ENCODE measurements at places on chromosomes 6 and 20.

DNA sequence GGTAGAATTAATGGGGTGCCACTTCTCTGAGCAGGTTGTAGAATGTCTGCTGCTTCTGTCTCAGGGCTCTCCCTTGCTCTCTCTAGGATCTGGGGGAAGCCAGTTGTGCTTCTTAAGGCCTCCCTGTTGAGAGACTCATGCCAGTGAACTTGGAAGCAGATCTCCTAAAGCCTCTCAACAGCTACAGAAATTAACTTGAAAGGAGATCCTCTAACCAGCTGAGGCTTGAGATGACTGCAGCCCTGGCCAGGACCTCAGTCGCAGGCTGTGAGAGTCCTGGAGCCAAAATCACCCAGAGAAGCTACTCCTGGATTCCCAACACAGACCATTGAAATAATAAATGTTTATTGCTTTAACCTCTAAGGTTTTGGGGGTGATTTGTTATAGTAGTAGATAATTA lies 180.2 kb upstream of the MARCKS start:
- no peak for DNase-seq

GRCh38 chr6:116463301-116463700 lies 2.1 kb downstream of the CALHM6 start:
- no peak for DNase-seq

DNA sequence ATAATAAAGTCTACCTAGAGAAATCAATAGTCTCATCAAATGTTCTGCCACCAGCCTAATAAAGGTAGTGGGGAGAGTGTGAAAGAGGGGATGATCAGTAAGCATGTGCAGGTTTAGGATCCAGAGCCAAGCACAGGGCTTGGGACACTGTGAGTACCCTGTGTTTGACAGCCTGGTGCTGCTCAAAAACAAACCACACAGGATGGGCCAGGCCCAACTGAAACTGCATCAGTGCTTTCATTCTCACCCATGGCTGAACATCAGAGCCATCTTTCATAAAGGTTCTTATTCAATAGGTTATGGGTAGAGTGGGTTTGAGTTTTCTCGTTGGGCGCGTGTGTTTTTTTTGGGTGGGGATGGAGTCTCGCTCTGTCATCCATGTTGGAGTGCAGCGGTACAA lies 87.3 kb upstream of the NHSL1 start:
- DNase-seq, result no peak

GRCh38 chr6:7851780-7852179 lies 58.8 kb downstream of the TXNDC5 start:
- DNase-seq, result no peak

DNA sequence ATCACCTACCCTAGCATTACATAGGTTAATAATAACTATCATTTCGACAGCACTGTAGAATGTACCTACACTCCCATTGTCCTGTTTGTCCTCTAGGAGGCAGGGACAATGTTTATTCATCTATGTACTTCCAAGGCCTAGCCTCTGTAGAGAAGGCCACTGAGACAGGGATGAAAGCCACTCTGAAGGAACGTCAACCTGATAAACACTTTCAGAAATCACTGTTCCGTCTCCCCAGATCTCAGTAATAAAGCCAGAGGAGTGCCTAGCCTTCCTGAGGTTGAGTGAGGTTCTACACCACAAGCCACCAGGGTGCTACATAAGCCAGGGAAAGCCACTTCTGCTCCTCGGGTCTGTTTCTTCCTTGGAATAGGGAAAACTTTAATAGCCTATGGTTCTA lies 44.8 kb downstream of the POPDC3 start:
- DNase-seq, result no peak

GRCh38 chr20:55614220-55614757 lies 391.0 kb downstream of the CBLN4 start:
- DNase-seq, result no peak

DNA sequence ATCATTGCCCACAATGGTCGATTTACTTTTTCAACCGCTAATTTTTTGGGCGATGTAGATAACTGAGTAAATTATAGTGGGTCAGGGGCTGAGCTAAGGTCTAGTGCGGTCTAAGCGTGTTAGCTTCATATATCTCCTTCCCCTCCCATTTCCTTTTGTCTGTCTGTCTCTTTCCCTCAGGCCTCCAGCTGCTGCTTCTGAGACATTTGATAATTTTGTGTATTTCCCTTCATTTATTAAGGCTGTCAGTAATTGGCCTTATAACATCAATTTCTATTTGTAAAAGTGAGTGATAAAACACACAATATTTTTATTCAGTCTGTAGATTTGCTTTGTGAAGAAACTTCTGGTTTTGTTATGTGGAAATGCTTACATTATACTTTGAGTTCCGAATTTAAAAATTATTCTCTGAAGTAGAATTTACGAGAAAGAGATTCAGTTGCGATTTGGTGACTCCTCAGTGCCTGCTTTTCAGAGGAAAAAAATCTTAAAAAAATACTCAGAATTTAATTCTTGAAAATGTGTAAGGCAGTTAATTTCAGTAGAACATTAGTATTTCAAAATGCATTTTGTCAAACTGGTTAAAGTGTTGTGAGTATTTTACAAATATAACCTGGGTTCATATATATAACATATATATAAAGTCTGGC lies 1.4 kb downstream of the TMEM170B start:
- DNase-seq, result no peak

DNA sequence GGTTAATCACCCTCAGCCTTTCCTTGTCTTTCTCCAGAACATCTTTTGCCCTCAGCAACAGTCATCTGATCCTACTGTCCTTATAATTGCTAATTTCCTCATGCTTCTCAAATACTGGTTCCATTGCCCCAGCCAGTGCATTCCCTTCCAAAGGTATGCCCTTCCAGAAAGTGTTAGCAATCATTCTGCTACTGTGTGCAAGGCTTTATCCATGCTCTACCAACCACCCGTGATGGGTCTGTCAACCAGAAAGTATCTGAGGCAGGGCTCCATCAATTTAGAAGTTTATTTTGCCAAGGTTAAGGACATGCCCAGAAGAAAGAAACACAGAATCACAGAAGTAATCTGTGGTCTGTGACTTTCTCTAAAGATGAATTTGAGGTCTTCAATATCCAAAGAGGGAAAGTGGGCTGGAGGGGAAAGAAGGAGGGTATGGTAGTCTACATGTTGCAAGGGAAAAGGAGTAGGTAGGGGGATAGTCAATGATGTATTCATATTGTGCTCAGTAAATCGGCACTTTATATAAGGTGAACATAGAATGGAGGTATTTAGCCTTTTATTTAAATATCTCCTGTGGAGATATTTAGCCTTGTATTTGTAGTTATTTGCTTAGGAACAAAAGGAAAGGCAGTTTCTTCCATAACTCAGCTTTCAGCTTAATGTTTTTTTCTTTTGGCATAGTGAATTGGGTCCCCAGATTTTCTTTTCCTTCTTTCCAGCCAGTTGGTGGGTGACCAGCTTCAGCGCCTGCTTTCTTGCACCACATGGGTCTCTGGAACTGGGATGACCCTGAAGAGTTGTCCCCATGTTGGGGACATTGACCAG lies 35.2 kb upstream of the PAQR8 start:
- DNase-seq, result no peak

- DNase-seq, result peak; percentile 73
These were observed at the start of gene SYCP2 for GRCh38 chr20:59933296-59933848. TSS of gene SYCP2 (minus strand) at chr20:59933637. CDS start at chr20:59922413, 11,224 bp downstream.

GRCh38 chr6:155349129-155349528 lies 34.8 kb upstream of the TFB1M start:
- DNase-seq, result no peak

- DNase-seq, result no peak
These were observed 12.5 kb downstream of the AGPAT4 start for GRCh38 chr6:161261325-161261724.

DNA sequence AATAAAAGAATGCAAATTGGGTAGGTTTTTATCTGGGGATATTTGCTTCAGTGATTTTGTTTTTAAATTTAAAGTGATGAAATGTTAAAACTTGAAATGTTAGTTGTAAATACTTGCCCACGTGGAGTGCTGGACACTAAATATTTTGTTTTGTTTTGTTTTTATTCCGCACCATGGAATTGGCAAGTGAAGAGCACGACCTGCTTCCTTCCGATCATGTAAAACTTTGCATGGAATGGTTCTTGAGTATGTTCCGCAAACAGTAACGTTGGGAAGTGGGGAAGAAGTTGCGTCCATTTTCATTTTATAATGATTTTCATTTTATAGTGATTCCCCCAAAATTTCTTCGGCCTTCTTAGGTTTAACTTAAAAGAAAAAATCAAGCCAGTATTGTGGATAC lies 765 bp downstream of the IRAK1BP1 start:
- DNase-seq, result no peak

GRCh38 chr6:26170951-26171841 lies 84.0 kb downstream of the HFE start:
- no peak for DNase-seq

GRCh38 chr20:14009208-14009607 lies 13.9 kb downstream of the MACROD2 start:
- no peak for DNase-seq

DNA sequence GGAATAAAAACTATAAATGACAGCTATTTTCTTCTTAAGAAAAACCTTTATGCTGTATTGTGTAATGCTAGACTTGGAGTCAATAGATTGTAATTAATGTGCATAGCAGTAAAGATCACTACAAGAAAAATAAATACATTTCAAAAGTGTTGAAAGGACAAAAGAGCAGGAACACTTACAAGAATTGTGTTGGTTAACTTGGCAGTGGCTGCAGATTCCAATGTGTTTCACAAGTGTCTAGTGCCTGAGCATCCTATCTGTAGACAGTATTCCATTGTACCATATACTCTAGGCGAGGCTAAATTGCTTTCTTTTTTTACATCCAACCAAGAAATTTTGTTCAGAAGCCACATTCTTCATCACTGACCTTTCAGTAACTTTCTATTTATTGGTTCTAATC lies 924.1 kb downstream of the EPHA7 start:
- DNase-seq, result no peak

DNA sequence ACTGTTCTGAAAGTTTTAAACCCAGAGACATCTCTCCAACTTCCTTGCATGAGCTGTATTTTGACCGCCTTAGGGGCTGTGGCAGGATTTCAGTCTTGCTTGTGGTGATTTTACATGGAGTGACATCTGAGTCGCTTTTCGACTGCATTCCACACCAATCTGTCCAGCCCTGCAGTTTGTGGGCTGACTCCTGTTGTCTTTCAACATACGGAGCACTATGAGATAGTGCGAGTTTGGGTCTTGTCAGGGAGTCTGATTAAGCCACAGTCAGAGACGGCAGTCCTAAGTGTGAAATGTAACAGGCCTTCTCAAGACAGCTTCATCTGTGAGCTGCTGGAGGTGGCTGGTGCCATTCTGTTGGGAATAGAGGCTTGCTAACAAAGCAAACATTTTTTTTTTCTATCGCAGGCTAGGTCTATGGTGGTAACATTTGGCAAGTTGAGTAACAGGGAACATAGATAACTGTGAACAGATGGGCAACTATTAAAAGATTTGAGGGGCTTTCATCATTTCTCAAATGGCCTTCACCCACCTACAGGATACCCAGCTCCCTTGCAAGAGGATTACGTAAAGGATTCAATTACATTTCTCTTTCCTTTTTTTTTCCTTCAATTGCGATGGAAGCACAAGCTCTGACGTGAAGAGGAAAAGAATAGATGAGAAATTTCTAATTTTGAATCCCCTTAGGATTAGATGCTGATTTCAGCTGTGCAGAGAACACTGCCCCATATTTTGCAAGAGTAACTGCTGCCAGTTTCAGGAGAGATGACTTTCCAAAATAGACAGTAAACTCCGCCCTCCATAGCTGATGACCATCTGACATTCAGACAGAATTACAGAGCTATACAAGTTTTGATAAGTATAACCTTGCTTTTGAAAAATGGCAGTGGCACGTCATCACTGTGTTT lies 25.1 kb downstream of the CAP2 start:
- DNase-seq, result no peak

GRCh38 chr6:127520066-127520465 lies 931 bp upstream of the MTCL3 start:
- DNase-seq, result peak; percentile 26

DNA sequence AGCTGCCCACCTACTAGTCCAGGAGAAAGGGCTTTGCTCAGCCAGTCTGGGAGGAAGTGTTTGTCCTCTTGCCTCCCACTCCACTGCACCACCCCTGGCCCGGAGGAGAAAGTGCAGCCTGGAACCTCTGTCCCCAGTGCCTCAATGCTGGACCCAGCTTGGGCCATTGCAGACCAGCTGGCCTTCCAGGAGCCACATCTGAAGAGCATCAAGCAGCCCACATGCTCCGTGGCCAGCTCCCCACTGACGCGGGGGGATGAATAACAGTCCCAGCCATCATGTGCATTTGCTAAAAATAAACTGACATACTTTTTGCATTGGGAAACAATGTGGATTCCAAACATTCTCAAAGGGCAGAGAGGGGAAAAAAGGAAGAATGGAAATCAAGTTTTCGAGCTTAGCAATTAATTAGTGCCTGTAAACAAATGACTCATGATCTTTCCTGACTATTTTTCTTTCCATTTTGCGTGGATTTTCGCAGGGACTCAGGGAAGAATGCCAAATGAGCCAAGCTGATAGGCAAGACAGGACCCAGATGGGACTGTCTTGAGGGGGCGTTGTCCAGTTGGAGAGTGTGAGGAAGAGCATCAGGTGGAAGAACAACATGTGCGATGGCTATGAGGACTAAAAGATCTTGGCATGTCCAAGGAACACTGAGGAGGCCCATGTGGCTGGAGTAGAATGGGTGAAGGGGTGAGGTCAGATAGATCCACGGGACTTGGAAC lies 34.1 kb downstream of the CEBPB start:
- no peak for DNase-seq

DNA sequence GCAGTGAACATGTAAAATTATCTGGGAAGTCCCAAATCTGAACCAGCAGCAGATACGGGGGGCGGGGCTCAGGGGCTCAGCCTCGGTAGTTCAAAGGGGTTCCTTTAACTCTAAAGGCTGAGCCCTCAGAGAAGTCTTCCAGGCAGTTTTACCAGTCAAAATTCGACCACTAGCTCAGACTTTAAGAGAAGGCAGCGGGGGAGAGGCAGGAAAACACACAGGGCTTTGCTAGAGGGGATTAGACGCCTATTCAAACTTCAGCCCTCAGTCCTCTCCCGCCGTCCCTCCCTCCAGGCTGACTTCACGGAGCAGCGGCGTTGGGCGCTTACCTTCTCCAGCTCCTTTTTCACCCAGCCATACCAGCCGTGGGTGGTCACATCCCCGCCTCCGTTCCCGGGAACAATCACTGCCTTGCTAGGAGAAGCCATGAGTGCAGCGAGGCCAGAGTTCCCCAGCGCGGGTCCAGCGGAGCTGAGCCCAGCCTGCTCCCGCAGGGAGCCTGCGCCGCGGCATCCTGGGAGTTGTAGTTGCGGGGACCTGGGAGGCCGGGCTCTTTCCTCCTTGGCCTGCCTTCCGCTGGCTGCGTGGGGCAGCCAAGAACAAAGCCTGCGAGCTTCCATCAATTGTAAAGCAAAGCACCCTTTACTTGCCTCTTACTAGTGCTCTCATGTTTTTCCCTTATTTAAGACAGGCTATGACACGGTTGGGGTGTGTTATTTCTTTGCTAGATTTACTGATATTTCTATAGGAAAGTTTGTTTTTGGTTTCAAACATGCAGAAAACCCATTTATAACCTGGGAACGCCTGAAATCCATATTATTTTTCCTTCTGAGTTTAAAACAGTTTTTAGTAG lies at the start of gene RBBP9:
TSS of gene RBBP9 (minus strand) at position 486 of the 853 bp plus-strand sequence. CDS start at position 428, 58 bp downstream.
- DNase-seq, result peak; percentile 78

GRCh38 chr20:3767110-3767426 lies 485 bp downstream of the ADISSP start:
- DNase-seq, result no peak

Measured in CD4-positive, alpha-beta T cell treated with Interleukin-4 for 1 hour (primary cell).